A549 treated with AZD2906 at 1 μM for 4 hours (cell line): ENCODE measurements at places on chromosomes 6 and 20. TPM values are rescaled to one million over a fixed set of nuclear protein-coding genes. Genes with fewer than 3 reads are reported as not detected.

The LTB gene
- 0.12 to 0.49 TPM (median 0.14 TPM) in 4 of 5 replicates, not detected in the other for total RNA-seq

The ZC2HC1B gene
- total RNA-seq, result not detected in 5 replicates

The FKBP1C gene
- 2.0 to 2.3 TPM (median 2.1 TPM) in 5 replicates for total RNA-seq

The GTSF1L gene
- total RNA-seq, result not detected in 5 replicates

The C4B gene
- 0.58 to 1.2 TPM (median 0.96 TPM) in 5 replicates for total RNA-seq

The GPSM3 gene
- 0.34 to 0.40 TPM (median 0.35 TPM) in 5 replicates for total RNA-seq

The CITED2 gene
- total RNA-seq, result 27.0 to 45.3 TPM (median 39.5 TPM) in 5 replicates

The LGSN gene
- total RNA-seq, result 2.2 to 2.4 TPM (median 2.3 TPM) in 5 replicates

The FAM217A gene
- total RNA-seq, result not detected in 5 replicates

The TRIM10 gene
- total RNA-seq, result 0.01 TPM in 1 of 5 replicates, not detected in the others

The CST4 gene
- total RNA-seq, result 0.14 TPM in 1 of 5 replicates, not detected in the others

The BPIFB4 gene
- not detected in 5 replicates for total RNA-seq

The FAM209B gene
- total RNA-seq, result 0.20 to 0.40 TPM (median 0.33 TPM) in 5 replicates

The TP53TG5 gene
- total RNA-seq, result not detected in 5 replicates

The MOXD1 gene
- total RNA-seq, result 1.3 to 1.7 TPM (median 1.5 TPM) in 5 replicates

The SALL4 gene
- 1.2 to 1.4 TPM (median 1.4 TPM) in 5 replicates for total RNA-seq

The FABP7 gene
- not detected in 5 replicates for total RNA-seq

The ACSS1 gene
- total RNA-seq, result 15.2 to 21.8 TPM (median 18.5 TPM) in 5 replicates

The REM1 gene
- total RNA-seq, result 0.59 to 1.3 TPM (median 0.90 TPM) in 5 replicates
